ENCODE measurements at places on chromosomes 2 and 18. TPM values are rescaled to one million over a fixed set of nuclear protein-coding genes. Genes with fewer than 3 reads are reported as not detected.

GRCh38 chr2:11022591-11023273, 111.0 kb downstream of the KCNF1 start:
- no peaks in the 10 kb centered on the region for H3K4me1 ChIP-seq
- H3K4me3 ChIP-seq, result no peak overlapping the region
- no peaks in the 10 kb centered on the region for H3K27me3 ChIP-seq
- H3K27ac ChIP-seq, result no peak overlapping the region

DNA sequence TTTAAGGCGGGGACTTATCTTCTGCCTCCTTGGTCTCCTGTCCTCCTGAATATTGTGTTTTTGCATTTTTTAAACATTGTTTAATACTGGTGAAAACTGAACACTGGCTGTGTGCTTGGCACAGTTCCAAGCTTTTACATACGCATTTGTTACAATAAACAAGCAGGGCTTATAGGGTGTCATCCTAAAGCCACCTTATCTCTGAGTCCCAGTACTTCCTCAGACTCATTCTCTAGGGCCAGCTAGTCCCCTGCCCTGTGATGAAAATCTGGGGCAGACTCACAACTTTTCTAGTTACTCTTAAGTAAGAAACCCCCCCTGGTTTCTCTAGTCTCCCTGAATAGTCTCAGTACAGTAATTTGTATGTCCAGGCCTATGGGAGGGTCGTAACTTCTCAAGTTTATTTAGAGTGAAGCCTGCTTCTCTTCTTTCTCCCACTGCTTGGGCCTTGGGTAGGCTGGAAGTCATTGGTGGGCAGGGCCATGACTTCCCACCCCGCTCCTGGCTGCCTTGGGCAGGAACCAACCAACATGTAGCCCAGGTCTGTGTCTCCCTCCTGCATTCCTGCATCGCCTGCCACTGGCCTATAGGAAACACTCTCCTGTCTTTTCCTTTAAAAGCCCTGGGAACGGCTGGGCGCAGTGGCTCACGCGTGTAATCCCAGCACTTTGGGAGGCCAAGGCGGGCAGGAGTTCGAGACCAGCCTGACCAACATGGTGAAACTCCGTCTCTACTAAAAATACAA, 7.7 kb upstream of the KCNE4 start:
- no peak overlapping the region for H3K4me3 ChIP-seq
- no peaks in the 10 kb centered on the region for H3K4me1 ChIP-seq
- no peak for DNase-seq

DNA sequence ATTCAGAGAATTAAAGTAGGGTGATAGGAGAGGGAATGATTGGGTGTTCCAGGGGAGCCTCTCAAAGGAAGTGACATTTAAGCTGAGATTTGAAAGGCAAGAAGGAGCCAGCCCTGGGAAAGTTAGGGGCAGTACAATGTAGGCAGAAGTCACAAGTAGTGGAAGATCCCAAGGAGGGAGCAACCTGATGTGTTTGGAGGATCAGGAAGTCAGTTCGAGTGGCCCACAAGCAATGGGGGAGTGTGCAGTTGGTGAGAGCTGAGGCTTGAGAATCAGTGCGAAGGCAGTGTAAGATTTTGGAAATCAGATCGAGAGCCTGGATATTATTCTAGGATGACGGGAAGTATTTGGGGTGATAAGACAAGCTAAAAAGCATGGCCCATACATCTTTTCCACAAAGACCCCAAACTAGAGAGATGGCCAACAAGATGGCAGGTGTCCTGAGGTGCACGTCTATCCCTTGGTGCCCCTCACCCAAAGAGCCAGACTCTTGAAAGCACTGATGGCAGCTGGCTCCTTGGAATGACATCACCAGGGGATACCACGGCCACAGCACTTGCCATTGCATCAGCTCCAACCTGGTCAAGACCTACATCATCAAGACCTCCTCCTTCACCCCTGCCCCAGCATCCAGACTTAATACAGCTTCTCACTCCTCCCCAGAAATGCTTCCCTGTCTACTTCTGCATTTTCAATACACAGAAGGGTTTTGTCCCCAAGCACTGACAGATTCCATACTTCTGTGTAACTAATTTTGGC, 127.3 kb downstream of the BCL2 start:
- DNase-seq, result no peak
- H3K4me3 ChIP-seq, result no peak overlapping the region
- H3K27me3 ChIP-seq, result no peaks in the 10 kb centered on the region
- H3K4me1 ChIP-seq, result peaks cover 17% of the 10 kb centered on the region
- no peaks in the 10 kb centered on the region for H3K36me3 ChIP-seq

GRCh38 chr2:105924932-105925331, 180.2 kb downstream of the NCK2 start:
- no peak overlapping the region for H3K27ac ChIP-seq
- H3K4me1 ChIP-seq, result no peaks in the 10 kb centered on the region

Gene ASB1
- polyA plus RNA-seq, result 16.1 TPM

Gene PARD6G
- polyA plus RNA-seq, result 0.45 TPM

Gene DNAH7
- polyA plus RNA-seq, result not detected

Data from small intestine (tissue), 16 donors.